Non-pigmented ciliary epithelial cell (primary cell): ENCODE measurements at places on chromosomes 1 and 21.
A peak's percentile ranks its signal among the peaks of the same experiment; 100 is the strongest.

DNA sequence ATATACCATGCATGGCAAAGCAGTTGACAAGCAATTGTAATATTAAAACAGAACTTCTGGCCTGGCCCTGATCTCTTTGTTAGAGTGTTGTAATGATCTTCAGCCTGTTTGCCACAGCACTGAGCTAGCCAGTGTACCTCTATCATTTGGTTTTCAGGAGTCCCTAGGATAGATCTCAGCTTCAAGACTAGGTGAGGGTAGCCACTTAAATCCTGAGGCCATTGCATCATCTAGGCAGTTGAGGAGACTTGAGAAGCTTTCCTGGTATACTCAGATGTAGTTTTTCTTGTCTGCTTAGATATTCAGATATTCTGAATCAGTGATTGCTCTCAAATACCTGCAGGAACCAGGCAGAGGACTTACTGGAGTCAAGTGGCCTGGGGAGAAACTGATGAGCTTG is 14.7 kb downstream of the S1PR1 start:
- DNase-seq, result no peak

DNA sequence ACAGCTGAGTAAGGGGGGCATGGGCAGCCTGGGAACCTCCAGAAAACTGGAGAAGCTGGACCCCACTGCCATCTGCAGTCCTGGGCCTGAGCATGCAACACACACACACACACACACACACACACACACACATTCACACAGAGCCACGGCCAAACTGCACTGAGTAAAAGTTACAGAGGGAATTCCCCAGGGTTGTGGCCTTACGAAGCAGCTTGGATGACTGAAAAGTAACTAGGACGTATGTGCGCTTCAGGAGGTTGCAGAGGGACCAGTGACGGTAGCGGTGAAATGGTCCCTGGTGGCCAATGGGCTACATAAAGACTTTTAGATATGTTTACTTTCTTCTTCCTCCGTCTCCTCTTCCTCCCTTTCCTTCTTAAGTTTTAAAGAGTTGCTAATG is 232.5 kb upstream of the TMEM51 start:
- DNase-seq, result no peak

GRCh38 chr1:77857552-77857951 is 30.9 kb upstream of the NEXN start:
- peak; percentile 17 for DNase-seq

DNA sequence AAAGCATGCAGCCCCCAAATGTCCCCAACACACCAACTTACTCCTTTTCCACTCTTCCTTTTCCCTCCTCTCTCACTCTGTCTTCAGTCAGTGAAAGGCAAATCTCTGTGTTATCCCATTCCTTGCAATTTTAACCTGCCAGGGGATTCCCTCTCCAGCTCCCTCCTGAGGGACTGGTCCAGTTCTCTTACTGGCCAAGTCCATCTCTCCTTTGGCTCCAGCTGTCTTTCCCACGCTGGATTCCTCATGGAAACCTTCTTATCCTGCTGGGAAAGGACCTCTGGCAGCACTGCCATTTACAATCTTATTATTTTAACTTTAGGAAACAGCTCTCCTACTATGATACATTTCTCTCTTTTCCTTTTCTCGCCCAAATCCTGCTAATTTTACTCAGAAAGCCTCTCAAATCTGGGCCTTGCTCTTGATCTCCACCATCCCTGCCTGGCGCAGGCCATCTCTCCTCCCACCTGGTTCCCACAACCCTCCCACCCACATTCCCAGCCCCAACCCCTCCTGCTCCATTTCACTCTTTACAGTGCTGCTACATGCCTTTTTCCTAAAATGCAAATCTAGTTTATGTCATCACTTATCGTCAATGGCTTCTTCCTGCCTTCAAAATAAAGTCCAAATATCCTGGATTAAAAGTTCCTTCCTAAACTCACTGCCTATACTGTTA is 72.7 kb upstream of the CNN3 start:
- DNase-seq, result no peak

- DNase-seq, result no peak
These were observed 261.5 kb downstream of the GPATCH2 start for GRCh38 chr1:217369271-217369981.

DNA sequence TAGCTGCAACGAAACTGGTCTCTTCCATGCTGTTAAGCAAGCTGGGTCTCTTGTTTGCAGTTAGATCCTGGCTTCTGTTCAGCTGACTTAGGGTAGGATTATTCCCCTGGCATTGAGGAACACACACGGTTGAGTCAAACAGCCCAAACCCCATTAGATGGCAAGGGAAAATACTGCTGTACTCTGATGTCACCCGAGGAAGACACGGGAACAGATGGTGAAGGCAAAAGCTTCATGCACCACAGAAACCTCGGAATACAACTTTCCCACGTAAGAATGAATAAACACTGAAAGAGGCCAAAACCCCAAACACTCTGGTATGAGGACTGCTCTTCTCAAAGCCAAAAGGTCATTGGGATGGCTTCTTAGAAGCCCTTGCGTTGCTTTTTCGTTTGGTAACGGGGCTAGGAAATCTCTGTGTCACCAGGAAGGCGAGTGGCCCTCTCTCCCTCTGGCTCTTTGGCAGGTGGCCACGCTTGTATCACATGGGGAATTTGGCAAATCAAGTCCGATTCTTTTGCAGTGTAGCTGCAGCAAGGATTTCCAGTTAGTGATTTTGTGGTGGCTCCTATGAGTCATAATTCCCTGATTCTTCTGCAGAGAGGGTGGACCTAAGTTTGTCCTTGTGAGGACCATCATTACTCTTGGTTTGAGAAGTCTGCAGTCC is 16.7 kb upstream of the LYST start:
- peak; percentile 82 for DNase-seq

DNA sequence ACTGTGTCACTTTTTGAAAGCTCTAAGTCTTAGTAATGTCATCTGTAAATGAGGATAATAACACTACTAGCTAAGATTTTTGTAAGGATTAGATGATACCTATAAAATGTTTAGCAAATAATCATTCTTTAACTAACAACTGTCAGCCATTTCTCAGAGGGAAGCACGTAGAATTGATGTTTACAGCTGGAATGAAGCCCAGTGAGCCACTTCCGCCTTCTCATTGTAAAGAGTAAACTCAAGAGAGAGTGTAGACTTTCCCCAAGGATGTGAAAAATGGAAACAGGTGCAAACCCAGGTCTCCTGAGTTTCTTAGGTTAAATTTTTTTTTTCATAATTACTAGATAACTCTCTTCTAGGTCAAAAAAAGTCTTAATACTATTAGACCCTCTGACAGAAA is 4.9 kb downstream of the GREM2 start:
- DNase-seq, result no peak

- no peak for DNase-seq
These were observed 2.4 kb upstream of the IFNLR1 start for GRCh38 chr1:24189528-24189927.

- peak; percentile 28 for DNase-seq
These were observed 48.2 kb downstream of the IL12RB2 start for GRCh38 chr1:67355745-67356424.

DNA sequence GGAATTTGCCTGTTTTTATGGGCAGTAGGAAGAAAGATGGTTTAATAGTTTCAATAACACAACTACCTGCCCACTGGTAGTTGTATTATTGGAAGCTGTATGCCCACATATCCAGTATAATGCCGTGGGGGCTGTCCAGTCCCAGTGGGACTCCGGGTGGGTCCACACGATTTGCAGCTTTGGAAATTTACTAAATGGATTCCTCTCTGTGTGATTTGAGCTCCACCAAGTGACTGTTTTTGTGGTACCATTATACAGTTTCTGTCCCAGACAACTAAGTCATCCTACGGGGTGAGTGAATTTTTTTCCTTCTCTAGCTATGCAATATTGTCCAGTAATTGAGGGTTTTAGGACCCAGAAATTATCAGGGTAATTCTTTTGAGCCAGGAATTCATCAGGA is 86.8 kb downstream of the PLA2G4A start:
- DNase-seq, result no peak

- no peak for DNase-seq
These were observed 38.2 kb upstream of the WASF2 start for GRCh38 chr1:27527890-27528817.

- no peak for DNase-seq
These were observed 2.8 kb downstream of the ALDH4A1 start for GRCh38 chr1:18899363-18900049.

DNA sequence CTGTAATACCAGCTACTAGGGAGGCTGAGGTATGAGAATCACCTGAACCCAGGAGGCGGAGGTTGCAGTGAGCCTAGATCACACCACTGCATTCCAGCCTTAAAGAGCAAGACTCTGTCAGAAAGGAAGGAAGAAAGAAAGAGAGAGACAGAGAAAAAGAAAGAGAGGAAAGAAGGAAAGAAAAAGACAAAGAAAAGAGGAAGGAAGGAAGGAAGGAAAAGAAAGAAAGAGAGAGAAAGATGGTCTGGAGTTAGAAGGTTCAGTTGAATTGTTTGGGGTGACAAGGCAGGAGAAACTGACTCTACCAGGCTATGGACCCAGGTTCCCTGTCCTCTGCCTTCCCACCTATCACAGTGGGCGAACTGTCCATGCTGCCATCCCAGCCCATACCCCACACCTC is 27.4 kb upstream of the PIK3CD start:
- no peak for DNase-seq

GRCh38 chr1:169745015-169745861 is 11.4 kb upstream of the SELE start:
- peak; percentile 30 for DNase-seq

DNA sequence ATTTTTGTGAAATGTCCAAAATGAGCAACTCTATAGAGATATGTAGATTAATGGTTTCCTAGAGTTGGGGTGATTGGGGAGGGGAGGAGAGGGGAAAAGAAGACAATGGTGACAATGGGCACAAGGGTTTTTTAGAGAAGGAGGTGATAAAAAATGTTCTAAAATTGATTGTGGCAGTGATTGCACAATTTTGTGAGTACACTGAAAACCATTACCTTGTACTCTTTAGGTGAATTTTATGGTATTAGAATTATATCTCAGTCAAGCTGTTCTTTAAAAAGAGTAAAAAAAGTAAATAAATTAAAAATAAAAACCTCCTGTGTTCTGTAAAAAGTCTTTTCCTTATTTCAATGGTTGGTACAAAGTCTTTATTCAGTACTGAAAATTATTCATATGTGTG is 330.2 kb downstream of the PTBP2 start:
- no peak for DNase-seq

DNA sequence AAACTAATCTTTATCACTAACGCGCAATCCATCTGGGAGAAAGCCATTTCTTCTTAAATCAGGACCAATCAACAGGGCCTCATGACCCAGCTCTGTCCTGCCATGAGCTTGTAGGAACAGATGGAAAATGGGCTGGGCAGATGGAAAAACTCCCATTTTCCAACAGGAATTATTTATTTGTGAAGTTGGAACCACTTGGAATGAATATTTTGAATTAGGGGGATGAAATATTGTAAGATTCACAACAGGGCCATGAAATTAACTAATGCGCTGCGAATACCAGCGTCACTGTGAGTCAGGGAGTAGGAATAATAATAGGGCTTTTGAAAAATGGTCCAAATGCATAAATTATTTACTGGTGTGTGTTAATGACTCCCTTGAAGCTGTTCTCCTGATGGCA is 53.1 kb upstream of the CYP2J2 start:
- DNase-seq, result no peak

- DNase-seq, result no peak
These were observed 130.4 kb downstream of the DYRK1A start for GRCh38 chr21:37496972-37497371.

DNA sequence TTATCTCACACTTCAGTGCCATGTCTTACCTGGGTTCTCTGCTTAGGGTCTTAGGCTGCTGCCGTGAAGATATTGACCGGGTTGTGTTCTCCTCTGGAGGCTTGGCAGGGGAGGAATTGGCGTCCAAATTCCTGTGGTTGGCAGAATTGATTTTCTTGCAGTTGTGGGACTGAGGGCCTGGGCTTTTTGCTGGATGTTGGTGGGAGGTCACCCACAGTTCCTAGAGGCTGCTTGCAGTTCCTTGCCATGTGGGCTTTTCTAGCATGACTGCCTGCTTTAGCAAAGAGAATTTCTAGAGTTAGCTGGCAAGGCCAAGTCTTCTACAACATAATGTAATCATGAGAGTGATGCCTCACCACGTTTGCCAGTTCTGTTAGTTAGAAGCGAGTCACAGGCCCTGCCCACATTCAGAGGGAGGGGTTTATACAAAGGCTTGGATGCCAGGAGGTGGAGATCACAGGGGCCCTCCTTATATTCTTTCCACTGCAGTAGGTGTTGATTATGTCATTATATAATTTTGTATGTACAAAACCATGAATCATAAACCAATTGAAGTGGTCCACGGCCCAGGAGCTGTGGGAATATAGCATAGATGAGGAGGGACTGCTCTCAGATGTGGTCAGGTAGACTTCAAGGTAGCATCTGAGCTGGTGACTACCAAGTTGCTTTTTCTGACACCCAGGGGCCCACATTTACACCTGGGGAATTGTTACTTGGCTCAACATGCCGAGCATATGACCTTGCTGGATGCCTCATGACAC is 6.6 kb downstream of the UBL4B start:
- DNase-seq, result no peak

DNA sequence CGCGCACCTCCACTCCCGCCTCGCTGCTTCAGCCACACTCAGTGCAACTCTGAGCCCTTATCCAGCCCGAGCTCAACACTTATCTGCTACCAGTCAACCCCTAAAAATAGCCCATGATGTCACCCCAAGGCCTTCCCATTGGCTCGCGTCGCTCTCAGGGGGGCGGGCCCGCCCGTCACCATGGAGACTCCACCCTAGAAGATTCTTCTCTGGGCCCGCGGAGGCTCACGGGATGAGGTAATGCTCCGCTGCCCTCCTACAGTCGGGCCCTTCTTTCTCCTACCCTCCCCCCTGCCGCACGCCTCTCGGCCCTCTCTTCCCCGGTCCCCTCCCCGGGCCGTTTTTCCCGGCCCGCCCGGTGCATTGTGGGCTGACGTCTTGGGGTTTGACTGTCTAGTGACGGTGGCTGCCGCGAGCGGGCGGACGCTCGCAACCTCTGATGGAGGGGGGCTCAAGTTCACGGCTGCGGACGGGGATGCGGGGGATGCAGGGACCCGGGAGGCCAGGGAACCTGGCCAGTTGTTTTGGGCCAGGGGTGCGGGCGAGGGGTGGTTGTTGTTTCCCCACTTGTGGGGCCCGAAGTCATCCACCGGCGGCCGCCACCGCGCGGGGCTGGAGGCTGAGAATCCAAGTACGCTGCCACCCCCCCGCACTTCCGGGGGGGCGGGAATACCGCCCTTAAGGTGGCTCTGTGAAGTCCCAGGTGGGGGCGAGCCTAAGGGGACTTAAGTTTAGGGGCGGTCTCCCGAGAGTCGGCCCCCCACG is at the start of gene JUN:
JUN (minus strand) TSS at position 55 of the 765 bp plus-strand sequence. CDS start 977 bp downstream, outside the sequence.
- peak; percentile 99 for DNase-seq

GRCh38 chr1:107750364-107750959 is 214.5 kb downstream of the VAV3 start:
- DNase-seq, result no peak

- DNase-seq, result no peak
These were observed 648 bp downstream of the EPHA8 start for GRCh38 chr1:22563671-22564602.
